ENCODE measurements at places on chromosomes 12 and 14.

DNA sequence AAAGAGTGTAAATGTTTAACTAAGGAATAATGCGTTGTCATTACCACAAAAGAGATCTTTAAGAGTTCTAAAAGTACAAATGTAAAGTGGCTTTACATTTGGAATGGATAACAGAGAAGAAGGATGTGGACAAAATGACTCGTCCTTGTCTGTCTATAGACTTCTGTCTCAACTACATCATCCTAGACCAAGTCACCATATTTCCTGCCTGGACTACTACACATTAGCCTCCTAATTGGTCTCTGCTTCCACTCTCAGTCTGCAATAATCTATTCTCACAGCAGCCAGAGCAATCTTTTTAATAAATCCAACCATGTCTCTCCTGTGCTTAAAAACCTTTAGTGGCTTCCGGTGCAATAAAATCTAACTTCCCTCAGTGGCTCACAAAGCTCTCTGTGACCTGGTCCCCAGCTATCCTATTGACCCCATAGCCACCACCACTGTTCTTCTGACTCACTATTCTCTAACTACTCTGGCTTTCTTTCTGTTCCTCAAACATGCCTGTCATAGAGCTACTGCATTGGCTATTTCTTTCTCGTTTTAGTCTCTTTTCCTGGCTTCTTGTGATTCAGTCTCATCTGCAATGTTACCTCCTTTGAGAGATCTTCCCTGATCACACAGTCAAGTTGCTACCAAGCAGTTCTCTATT, 91.1 kb downstream of the MYF5 start:
- no peak for DNase-seq

- DNase-seq = no peak
Measured at GRCh38 chr14:100441271-100441947, 118.3 kb downstream of the SLC25A47 start.

- DNase-seq = no peak
Measured at GRCh38 chr12:53045696-53046045, 4.2 kb upstream of the TNS2 start.

GRCh38 chr12:53235742-53236442, 3.9 kb upstream of the RARG start:
- no peak for DNase-seq

DNA sequence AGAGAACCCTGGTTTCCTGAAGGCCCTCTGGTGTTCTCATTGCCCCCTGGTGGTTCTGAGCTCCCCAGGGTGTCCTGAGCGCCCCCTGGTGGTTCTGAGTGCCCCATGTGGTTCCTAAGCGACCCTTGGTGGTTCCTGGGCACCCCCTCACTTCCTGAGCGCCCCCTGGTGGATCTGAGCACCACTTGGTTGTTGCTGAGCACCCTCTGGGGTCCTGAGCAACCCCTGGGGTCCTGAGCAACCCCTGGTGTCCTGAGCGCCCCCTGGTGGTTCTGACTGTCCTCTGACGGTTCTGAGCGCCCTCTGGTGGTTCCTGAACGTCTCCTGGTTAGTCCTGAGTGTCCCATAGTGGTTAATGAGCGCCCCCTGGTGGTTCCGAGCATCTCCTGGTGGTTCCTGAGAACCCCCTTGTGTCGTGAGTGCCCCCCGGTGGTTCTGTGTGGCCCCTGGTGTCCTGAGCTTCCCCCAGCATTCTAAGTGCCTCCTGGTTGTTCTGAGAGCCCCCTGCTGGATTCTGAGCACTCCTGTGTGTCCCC, 568.3 kb downstream of the TMEM121 start:
- no peak for DNase-seq

DNA sequence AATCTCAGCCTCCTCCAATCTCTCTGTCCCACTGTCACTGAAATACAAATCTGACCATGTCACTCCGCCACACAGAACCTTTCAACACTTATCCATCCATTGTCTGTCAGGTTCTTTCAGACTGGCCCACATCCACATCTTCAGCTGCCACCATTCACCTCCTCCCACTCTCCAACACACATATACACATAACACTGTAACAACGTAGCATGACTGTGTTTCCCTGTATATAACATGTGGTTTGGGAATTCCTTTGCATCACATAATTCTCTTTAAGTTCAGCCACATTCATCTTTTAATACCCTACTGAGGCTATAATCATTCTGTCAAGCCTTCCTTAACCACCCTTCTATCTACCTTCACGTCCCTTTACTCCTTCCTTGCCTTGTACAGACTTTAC, 99.2 kb downstream of the PPP2R5E start:
- no peak for DNase-seq

DNA sequence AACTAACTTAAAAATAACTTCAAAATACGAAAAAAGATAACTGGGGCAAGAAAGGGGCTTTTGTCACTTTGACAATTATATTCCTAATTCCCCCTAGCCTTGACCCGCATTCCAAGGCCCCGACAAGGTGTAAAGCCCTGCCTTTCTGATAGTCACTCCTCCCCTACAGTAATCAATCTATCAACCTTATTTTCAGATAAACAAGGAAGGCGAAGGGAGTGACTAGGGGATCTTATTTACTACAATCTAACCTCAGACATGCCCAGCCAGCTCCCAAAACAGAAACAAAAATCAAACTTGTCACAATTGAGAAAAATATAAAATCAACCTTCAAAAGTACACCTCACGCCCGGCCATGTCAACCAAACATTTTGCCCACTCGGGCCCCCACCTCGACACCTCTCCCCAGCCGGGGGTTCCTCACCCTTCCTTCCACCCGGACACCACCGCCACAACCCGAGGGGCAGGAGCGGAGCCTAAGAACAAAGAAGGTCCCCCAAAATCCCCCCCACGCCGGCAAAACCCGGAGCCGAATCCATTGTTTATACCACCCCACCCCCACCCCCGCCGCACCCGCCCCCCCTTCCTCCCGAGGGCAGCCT, 562 bp downstream of the ZFYVE1 start:
- DNase-seq = peak; percentile 18

DNA sequence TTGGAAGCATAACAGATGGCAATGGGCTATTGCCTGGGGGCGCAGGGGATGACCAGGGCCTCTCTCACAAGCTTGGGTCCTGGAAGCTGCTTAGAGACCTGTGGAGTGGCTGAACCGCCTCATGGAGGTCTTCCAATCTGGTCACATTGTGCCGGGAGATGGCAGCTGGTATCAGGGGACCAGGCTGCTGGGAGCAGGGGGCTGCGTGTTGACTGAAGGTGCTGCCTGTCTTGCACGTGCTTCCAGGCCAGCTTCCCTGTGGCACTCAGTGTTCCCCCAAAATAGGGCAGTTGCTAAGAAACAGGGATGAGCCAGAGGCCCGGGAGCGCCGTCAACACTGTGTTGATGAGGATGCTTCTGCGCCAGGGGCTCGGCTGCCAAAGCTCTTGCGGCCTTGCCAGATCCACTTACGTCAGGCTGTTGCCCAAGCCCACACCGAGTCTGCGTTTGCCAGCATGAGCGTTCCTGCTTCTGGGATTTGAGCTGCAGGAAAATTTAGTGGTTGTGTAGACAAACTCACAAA, 39.8 kb downstream of the ELK3 start:
- peak; percentile 82 for DNase-seq

DNA sequence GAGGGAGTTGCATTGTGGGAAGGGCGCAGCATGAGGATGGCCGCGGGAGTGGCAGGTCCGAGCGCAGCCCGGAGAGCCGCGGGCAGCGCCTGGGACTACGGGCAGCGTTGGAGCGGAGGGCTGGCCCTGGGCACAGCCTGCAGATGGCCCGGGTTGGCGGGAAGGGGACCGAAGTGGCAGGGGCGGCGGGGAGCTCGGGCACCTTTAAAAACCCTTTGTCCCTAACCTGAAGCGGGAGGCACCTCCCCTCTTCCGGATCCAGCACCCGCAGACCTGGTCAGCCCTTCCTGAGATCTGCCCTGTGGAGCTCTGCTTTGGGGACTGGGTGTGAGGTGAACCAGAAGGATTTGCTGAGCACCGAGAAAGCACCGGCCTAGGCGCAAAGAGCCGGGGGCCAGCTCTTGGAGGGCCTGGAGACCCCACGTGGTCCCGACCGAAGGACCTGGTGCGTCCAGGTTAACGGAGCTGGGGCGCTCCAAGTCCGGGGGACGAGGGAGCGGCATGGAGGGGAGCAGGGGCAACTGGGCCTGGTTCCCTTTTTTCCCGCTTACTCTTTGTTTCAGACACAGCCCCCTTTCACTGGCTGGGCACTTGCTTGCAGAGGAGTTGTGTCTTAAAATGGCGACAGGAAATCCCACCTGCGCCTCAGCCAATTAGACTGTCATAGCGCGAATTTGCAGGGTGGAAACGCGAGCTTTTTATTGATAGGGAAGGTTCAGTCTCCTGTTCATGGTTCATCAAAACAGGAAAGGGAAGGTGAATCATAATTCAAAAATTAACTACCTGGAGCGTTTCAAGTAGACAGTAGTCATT, 792 bp upstream of the SLC38A1 start:
- peak; percentile 82 for DNase-seq

DNA sequence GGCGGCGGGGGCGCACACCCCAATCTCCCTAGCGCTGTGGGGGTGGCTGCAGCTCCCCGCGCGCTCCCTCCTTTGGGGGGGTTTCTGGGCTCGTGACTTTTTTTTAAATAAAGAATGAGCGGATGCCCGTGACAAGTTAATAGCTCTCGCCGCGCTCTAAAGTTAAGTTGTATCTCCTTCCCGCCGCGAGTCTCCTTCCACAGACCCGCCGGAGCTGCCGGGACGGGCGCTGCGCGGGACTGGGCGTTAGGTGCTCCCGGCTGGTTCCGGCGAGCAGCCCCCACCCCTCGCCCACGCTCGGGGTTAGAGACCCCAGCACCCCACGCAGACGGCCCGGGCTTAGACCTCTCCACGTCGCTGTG, 82.6 kb upstream of the HMGA2 start:
- no peak for DNase-seq

DNA sequence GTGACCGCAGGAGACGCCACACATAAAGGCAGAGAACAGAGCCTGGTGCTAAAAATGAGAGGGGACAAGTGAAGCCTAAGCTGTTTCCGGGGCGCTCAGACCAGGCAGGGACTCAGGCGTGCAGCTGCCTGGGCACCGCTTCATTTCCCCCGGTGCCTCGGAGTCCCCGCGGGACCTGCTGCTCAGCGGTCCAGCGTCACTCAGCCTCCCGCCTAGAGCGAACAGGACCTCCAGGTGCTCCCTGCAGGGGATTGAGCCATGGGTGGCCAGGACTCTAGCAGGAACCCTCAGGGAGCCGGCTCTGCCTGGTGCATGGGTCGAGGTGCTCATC, 31.0 kb downstream of the CCDC85C start:
- no peak for DNase-seq

GRCh38 chr14:22932146-22932545, 3.0 kb upstream of the PRMT5 start:
- DNase-seq = no peak

DNA sequence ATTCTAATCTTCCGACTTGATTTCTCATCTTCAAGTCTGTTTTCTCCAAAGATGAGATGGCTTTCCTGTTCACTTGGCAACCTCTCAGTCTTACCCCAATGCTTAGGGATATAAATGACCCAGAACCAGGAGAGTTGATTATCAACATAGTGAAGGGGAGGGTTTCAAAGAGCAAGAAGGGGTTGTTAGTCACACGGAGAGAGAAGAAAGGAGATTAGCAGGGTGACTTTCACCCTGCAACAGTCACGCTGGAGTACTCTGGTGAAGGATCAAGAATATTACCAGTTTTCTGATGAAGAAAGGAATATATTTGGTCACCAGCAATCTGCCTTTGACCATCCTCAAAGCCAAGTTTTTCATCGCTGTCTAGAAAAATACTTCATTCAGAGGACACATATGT, at the start of gene TMEM52B:
Gene TMEM52B (plus strand): TSS at position 212 of the 400 bp plus-strand sequence. CDS start 543 bp downstream, outside the sequence.
- DNase-seq = no peak

DNA sequence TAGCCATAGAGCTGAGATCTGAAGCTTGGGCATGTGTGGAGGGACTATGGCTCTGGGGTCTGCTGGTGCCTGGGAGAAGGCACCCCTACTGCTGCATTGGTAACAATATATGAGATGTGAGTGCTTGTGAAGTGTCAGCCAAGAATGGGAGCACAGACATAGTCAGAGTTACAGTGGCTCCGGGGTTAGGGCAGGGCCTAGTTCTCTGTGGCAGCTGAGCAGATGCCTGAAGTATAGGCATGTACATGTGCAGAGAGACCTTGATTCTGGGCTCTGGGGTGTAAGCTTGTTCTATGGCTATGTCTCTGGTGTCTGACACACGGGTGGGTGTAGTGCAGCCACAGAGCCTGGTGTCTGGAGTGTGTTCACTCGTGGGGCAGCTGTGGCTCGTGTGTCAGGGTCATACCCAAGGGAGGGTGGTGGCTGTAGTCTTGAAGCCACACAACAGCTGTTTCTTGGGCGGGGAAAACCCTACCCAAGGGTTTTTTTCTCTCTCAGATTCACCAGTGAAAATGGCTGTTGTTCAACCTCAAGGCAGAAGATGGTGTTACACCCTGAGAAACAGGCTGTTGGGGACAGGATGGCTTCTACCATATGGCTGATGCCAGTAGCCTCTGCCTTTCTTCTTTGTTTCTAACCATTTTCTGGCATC, 11.9 kb upstream of the TCL1A start:
- DNase-seq = no peak

GRCh38 chr14:89304561-89304960, 112.5 kb downstream of the FOXN3 start:
- no peak for DNase-seq

DNA sequence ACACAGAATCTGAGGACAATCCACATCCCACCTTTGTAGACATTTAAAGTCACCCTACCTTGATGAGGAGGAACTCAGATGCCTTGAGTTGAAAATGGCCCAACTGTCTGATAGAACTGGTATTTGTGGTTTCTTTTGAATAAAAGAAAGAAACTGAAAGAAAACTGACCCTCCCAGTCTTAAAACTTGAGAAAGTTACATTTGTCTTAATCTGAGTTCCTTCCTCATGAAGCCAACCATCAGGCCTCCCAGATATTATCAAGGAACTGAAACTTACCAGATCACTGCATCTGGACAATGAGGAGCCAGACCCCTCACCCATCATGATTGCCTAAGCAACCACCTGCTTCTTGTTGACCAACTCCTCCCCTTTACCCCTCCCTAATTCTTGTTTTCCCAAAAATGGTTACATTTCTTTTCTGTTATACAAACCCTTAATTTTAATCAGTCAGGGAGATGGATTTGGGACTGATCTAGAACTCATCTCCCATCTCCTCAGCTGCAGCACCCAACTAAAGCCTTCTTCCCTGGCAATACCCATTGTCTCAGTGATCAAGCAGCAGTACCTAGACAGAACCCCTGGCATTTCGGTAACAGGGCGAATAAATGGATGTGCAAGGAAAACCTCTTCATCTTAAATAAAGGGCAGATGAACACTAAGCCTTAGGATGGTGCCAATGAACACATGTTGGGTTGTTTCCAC, 72.0 kb upstream of the RESF1 start:
- no peak for DNase-seq

Data from Peyer's patch (tissue), 4 donors.